ENCODE measurements at places on chromosomes 6 and 20.

DNA sequence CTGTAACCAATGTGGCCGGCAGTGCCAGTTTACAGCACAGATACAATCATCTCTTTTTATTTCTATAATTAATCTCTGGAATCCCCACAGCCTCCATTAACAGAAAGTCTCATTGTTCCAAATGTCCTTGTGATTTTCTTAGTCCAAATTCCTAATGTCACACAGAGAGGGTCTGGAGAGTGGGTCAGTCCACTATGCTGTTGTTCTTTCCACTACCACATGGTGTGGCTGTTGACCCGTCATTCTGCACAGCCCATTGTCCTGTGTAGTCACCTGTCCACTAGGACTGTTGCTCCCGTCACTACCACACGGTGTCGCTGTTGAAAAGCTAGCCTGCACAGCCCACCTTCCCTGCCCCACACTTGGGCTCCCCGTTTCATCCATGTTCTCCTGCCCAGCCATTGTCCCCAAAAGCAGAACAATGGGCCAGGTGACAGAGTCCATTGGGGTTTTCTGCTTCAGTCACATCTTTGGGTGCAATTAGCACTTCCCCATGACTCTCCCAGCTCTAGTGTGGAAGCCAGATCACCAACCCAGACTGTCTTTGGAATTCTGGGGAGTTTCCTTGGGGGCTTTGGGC lies 8.6 kb upstream of the LBP start:
- peak; percentile 26 for DNase-seq

- DNase-seq = no peak
Observed at GRCh38 chr6:72849346-72849745, 227.5 kb downstream of the KCNQ5 start.

DNA sequence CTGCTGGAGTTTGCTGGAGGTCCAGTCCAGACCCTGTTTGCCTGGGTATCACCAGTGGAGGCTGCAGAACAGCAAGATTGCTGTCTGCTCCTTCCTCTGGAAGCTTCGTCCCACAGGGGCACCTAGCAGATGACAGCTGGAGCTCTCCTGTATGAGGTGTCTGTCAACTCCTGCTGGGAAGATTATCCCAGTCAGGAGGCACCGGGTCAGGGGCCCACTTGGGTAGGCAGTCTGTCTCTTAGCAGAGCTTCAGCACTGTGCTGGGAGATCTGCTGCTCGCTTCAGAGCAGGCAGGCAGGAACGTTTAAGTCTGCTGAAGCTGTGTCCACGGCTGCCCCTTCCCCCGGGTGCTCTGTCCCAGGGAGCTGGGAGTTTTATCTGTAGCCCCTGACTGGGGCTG lies 96.8 kb upstream of the SLC35F1 start:
- DNase-seq = no peak

DNA sequence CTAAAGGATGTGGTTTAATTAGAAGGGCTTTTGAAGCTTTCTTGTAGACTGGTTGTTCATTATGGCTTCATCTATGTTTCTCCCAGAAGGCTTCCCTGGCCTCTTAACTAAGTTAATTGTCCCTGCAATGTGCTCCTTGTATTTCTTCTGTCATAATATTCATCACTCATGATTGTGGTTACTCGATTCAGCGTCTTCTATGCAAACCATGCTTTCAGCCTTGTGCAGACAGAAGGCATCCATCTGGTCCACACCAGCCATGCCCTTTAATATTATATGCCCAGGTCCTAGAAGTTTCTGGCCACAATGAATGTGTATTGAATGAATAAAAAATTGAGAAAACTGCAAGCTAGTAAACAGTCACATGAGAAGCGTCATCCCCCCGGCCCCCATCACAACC lies 163.2 kb downstream of the KHDC1L start:
- no peak for DNase-seq

DNA sequence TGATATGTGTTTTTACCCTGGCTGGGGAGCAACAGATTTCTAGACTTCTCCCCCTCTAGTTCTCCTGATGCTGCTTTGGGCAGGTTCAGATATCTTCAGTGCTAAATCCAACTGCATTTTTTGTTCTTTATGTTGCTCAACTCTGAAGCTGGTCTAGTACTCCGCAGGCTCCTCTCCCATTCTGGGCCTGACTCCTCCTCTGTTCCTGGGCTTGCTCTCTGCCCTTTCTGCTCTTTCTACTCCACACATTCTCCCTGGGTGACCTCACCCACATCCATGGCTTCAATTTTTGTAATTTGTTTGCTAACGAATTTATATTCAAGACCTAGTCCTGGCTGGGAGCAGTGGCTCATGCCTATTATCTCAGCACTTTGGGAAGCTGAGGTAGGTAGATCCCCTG lies 6.4 kb downstream of the FYN start:
- DNase-seq = no peak

DNA sequence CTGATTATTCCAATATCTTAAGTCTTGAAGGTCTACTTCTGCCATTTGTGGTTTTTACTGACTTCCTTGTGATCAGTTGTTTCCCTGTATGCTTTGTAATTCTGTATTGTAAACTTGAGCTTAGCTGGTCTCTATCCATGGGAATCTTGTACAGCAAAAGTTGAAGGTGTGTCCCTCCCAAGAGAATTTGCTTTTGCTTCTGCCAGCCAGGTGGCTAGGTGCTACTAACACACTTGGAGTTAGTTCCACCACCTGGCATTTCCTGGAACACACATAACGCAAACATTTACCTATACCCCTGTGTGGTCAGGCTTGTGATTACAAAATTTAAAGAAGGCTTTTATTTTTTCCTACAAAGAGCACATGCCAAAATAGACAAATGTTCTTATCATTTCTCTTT lies 141.2 kb downstream of the GRM4 start:
- no peak for DNase-seq

- peak; percentile 22 for DNase-seq
Observed at GRCh38 chr6:152112491-152113261, 305.2 kb downstream of the ESR1 start.

GRCh38 chr6:120304223-120304622 lies 954.7 kb upstream of the MAN1A1 start:
- no peak for DNase-seq

DNA sequence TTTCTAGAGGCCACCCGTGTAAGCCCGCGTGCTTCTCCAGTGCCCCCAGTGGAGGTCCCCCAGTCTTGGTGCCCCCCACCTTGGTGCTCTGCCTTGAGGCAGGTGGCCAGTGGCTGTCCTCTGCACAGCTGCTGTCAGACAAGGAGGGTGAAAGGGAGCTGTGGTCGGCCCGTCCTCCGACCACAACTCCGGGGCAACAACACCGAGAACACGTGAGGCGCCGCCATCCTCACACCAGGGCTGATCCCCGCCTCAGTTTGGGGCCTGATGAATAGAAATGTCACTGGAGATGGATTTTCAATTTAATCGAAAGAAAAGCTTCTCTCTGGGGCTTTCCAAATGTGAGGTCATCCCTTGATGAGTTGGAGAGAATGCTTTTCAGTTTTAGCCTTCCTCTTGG lies 304.6 kb downstream of the CDH4 start:
- DNase-seq = no peak

GRCh38 chr20:42795111-42795695 lies 394.5 kb downstream of the PTPRT start:
- no peak for DNase-seq

- DNase-seq = no peak
Observed at GRCh38 chr20:53365539-53366075, 228.0 kb downstream of the ZNF217 start.

GRCh38 chr20:43331906-43332305 lies 125.8 kb upstream of the SRSF6 start:
- DNase-seq = no peak

DNA sequence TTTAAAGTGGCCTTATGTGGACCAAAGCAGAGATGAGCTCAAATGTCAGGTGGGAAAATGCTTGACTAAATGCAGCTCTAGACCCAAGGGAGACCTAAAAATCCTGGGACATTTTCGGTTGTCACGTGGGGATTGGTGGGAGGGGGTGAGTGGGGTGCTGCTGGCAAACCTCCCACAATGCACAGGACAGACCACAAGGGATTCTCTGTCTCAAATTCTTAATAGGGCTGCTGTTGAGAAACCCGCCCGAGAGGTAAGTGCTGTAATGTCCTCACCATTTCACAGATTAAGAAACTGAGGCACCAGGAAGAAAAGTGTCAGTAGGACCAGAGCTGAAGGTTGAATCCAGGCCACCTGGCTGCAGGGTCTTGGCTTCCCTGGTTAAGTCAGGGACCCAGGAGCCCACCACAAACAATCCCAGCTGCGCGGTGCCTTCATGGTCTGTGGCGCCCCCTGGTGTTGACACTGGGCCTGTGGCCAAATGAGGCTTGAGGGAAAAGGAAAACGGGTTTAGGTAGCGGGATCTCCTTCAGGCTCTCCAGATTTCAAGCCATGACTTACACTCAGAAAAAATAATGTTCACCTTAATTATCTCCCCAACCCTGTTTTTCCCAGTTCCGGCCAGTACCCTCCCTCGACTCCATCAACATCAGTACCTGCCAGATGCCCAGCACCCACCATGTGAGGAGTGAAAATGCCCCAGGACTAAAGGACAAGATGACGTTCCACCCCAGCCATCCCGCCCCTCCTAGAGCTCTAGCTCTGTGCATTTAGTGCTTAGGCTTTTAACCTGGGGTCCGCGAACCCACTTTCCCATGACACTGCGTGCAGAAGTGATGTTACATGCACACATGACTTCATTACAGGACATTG lies 7.2 kb downstream of the HLA-G start:
- DNase-seq = no peak

DNA sequence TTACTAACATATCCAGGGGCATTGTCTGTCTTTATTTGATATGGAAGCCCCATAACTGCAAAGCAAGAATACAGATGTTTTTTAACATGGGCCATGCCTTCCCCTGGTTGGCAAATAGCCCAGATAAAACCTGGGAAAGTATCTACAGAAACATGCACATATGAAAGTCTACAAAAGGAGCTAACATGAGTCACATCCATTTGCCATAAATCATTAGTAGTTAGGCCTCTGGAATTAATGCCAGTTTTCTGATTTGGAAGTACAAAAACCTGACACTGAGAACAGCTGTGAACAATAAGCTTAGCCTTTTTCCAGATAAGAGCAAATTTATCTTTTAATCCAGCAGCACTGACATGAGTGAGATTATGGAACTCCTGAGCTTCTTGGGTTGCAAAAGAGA lies 418.0 kb upstream of the IMPG1 start:
- DNase-seq = no peak

DNA sequence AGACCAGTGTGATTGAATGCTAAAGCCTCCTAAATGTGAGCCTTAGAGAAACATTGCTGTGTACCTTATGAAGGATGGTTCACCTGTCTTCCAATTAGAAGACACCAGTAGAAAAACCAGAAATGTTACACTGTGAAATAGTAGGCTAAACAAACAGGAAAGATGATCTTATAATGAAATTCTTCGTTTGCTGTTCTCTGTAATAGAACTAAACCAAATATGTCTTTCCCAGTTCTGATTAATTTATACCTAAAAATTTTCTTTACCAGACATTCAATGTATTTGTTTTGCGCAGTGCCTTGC lies 114.8 kb downstream of the RTN4IP1 start:
- no peak for DNase-seq

GRCh38 chr6:132483779-132484679 lies 28.9 kb downstream of the STX7 start:
- peak; percentile 29 for DNase-seq

DNA sequence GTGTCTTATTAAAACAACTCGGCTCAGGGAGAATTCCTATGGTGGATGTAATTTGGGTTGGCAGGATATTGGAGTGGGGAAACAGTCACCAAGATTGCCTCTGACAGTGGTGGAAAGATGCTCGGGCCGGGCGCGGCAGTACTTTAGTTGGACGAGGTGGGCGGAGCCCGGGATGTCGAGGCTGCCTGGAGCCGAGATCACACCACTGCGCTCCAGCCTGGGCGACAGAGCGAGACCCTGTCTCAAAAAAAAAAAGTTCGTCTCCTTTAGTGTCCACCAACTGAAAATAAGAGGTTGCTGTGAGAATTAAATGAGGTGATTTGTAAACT lies 621 bp downstream of the NOL7 start:
- peak; percentile 31 for DNase-seq

- DNase-seq = no peak
Observed at GRCh38 chr20:7459083-7459482, 481.2 kb downstream of the HAO1 start.

All from hematopoietic multipotent progenitor cell (in vitro differentiated cells).